ENCODE measurements at places on chromosomes 7 and 10.

DNA sequence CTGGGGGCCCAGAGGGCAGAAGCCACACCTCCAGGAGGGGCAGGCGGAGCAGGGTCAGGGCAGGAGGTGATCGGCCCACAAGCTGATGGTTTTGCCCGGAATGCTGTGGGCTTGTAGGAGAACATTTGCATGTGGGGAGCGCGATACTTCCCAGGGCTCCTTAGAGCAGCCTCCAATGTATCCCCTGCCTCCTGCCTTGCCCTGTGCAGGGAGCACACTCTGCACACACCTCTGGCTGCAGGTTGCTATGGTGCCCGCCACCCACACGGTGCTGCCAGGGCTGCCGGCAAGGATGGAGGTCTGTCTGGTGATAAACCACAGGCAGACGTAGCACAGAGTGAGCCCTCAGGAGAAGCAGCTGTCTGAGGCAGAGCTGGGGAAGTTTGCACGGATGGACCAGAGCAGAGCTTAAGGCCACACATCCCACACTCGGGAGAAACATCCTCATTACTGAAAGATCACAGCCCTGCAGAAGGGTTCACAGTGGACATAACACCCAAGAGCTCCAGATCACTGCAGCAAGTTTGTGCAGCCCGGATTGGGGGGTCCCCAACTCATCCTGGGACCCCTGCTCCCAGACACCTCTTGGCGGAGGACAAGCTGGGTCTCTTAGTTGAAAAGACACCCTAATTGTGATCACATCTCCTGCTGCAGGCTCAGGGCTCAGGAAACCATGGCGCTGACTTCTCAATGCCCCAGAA, 41.8 kb downstream of the VIPR2 start:
- no peak for DNase-seq

GRCh38 chr7:135169964-135170273, 588 bp downstream of the CYREN start:
- DNase-seq: no peak

DNA sequence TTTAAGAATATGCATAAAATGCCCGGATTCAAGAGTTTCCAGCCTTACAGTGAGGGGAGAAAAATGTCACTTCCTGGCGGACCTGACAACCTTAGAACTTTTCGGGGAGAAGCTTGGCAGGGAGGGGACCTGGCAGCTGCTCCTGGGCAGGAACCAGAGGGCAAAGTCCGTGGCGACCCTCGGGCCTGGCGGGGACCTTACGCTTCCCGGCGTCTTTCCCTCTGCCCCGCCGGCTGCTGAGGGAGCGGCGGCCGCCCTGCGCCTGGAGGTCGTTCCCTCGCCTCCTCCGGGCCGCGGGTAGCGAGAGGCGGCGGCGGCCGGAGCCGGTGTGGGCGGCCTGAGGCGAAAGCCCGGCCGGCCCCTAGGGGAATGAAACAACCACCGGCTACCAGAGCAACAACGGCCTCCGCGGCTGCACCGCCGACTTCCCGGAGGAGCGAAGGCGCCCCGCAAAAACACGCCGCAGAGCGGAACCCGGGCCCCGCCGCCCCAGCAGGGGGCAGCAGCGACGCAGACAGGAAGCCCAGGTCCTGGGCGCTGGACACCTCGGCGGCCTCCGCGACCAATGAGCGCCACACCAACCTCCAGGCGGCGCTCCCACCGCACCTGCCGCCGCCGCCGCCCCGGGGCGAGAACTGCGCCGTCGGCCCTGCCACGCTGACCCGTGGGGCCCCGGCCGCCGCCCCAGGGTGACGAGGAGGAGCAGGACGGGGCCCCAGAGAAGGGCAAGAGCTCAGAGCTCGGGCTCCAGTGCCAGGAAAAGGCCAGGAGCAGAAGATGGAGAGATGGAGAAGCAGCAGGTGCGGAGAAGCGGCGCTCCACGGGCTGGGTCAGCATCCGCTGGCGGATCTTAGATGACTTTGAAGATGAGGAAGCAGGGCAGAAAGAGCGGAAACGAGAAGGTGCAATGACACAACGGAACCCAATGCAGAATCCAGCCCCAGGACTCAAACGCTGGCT, 10.5 kb upstream of the ACSM6 start:
- DNase-seq: peak; percentile 96

GRCh38 chr7:158283016-158283974, 304.3 kb downstream of the PTPRN2 start:
- DNase-seq: no peak

GRCh38 chr7:134451656-134452055, 7.2 kb downstream of the AKR1B1 start:
- DNase-seq: no peak

GRCh38 chr7:131012477-131013031, 278.5 kb upstream of the KLF14 start:
- no peak for DNase-seq

DNA sequence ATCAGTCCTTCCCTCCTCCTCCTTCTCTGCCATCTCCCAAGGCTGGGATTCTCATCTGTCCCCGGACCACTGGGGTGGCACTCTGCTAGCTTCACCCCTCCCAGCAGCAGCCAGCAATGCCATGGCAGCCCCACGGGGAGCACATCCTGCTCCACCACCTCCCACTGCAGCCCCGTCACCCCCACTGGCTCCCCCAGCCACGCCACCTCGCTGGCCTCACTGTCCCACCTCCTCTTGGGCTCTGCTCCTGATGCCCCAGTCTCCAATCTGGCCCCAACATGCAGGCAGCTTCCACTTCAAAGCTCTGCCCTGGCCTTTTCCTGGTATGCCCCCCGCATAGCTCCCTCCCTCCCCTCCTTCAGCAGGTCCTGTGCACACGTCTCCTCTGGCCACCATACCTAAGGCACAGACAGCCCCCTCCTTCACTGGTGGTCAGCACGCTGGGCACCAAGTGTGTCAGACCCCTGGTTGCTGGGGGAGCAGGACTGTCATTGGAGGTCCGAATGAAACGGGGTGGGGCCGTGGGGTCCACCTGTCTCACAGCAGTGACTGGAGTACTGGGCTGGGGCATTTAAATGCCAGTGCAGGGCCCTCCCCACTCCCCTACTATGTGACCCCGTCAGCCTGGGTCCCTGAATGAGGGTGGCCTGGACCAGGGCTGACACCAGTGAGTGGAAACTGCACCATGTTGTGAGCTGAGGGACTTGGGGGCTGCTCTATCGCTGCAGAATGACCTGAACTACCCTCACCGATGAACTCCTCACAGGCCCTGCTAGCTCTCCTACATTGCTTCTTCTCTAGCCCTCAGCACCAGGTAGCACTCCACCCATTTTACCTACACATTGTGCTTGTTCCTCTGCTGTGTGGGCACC, 38.7 kb downstream of the RASGEF1A start:
- DNase-seq: peak; percentile 2

DNA sequence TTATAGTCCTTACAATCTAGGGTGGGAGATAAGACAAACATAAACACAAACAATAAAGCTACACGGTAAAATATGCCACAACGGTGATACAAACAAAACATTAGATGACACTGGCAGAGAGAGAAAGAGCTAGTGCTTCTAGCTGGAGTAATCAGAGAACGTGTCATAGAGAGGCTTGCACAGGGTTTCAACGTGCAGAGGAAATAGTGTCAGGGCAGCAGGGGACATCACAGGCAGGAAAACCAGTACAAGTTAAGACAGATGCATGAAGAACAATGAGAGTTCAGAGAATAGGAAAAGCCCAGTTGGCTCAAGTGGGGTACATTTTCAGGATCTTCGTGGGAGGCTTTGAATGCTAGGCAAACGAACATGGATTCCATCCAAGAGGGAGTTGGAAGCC, 91.4 kb downstream of the ZNF438 start:
- DNase-seq: no peak

DNA sequence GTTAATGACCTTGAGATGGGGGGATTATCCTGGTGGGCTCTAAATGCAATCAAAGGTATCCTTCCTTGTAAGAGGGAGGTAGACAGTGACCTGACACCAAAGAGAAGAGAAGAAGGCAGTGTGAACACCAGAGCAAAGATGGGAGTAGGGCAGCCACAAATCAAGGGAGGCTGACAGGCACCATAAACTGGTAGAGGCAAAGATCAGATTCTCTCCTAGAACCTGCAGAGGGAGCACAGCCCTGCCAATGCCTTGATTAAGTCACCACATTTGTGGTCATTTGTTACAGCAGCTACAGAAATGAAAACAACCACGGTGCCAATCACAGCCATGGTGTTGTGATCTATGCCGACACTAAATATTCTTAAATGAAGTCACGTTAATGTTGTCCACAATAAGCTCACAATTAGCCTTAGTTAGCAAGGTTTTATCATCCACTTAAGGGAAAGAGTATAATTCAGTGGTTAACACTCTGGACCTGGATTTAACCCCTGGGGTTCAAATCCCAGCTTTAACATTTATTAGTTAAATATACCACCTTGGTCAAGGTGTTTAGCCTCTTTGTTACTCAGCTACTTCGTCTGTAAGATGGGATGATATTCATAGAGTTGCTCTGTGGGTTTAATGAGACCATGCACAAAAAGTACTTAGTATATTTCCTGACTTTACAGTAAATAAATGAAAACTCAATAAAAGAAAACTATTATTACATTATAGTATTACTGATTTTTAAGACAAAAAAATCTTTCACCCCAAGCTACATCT, 70.8 kb downstream of the SGMS1 start:
- DNase-seq: peak; percentile 65

- no peak for DNase-seq
These were observed 495.3 kb downstream of the LRMDA start for GRCh38 chr10:75926763-75927162.

GRCh38 chr7:137449016-137449415, 105.5 kb upstream of the PTN start:
- no peak for DNase-seq

DNA sequence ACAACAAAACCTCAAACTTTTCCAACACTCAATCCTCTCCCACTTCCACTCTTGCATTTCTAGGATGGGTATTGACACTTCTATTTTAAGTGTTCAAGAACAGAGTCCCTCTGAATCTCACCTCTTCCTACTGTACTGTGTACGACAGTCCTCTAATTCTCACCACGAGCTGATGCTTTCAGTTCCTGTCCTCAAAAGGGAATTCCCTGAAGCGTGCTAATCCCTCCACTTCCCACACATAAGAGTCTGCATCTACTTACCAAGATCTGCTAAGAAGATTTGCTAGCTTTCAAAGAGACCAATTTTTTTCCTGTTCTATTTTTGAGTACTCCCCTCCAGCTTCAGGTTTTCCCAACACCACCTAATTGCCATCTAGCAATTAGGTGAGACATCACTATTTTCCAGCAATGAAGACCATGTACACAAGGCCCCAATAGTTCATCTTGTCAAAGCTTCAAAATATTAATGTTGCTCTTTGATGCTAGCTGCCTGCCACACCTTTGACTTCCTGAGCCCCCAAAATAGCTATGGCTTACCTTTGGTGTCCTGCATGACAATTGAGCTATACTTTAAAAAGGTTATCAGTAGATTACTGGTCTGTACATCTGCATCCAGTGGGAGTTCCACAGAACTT, 54.4 kb downstream of the ARMH3 start:
- no peak for DNase-seq

GRCh38 chr10:22285130-22285529, 31.1 kb upstream of the COMMD3 start:
- no peak for DNase-seq

GRCh38 chr7:74480861-74481417, 27.2 kb downstream of the GTF2IRD1 start:
- no peak for DNase-seq

DNA sequence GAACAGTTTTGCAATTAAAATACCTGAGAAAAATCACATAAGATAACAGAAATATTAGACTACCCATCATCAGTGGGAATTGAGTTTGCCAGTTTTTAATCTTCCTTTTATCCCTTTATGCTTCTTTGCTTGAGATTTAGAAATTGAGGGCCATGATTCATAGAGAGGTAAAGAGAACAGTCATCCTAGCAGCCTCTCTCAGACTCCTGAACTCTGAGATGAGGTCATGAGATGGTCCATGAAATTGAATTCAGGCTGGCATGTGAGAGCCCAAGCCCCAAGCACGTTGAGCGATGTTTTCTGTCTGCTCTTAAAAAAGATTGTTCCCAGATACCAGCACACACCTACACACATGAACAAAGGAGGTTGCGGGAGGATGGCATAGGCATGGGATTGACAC, 91.1 kb downstream of the CREB5 start:
- DNase-seq: no peak

GRCh38 chr7:3067606-3068380, 24.1 kb upstream of the CARD11 start:
- no peak for DNase-seq

GRCh38 chr10:5502061-5502521, 2.7 kb upstream of the CALML5 start:
- DNase-seq: no peak

GRCh38 chr7:126574276-126575250, 678.2 kb downstream of the GRM8 start:
- no peak for DNase-seq

DNA sequence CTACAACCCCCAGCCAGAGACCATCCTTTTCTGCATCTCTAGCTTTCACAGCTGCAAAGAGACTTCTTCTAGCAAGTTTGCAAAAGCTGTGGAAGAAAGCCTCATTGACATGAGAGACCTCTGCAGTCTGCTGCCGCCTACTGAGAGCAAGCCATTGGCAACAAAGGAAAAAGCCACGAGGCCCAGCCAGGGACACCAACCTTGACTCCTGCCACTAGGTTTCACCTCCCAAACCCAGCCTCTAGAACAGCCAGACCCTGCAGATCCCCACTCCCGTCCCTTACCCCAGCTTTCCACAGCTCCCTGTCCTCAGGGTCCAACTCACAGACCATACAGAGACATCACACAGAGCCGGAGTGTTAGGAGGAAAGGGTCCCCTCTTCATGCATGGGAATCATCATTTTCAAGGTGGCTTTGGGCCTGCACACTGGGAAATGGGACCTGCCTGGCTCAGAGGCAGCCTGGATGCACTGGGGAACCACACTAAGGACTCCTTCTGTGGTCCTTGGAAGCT, 14.6 kb upstream of the C10orf53 start:
- DNase-seq: no peak

- DNase-seq: no peak
These were observed 126.7 kb downstream of the INHBA start for GRCh38 chr7:41576166-41576565.

- DNase-seq: no peak
These were observed 184.7 kb upstream of the KAT6B start for GRCh38 chr10:74641659-74642058.

DNA sequence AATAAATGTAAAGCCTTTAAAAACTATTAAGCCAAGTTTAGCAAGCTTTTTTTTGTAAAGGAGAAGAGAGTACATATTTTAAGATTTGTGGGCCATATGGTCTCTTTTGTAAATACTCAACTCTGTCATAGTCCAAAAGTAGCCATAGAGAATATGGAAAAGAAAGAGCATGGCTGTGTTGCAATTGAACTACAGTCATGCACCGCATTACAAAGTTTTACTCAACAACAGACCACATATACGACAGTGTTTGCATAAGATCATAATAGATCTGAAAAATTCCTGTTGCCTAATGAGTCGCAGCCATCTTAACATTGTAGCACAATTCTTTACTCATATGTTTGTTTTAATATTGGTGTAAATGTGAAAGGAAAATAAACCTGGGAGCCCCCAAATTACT, 440.8 kb downstream of the HTR7 start:
- DNase-seq: no peak

Data from nephron progenitor cell (in vitro differentiated cells).